Sigmoid colon (tissue), 7 donors: ENCODE measurements at places on chromosomes 12 and 14. TPM values are rescaled to one million over a fixed set of nuclear protein-coding genes. Genes with fewer than 3 reads are reported as not detected.
A peak's percentile ranks its signal among the peaks of the same experiment; 100 is the strongest.

DNA sequence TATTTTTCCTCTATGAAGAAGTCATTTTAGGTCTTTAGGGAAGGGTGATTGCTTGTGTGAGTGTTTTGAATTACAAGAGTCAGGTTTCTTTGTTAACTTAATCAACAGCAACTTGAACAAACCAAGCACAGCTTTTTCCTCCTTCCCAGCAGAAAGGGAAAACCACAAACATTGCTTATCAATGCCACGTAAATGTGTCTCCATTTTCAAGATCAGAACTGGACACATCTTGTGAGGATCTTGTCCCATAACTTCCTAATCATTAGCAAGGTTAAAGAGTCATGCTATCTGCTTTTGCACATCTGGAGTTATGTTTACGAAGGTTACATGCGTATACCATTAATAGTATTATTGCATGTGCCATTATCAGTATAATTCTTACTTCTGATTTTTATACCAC is 248.0 kb upstream of the FLRT2 start:
- DNase-seq: no peak

DNA sequence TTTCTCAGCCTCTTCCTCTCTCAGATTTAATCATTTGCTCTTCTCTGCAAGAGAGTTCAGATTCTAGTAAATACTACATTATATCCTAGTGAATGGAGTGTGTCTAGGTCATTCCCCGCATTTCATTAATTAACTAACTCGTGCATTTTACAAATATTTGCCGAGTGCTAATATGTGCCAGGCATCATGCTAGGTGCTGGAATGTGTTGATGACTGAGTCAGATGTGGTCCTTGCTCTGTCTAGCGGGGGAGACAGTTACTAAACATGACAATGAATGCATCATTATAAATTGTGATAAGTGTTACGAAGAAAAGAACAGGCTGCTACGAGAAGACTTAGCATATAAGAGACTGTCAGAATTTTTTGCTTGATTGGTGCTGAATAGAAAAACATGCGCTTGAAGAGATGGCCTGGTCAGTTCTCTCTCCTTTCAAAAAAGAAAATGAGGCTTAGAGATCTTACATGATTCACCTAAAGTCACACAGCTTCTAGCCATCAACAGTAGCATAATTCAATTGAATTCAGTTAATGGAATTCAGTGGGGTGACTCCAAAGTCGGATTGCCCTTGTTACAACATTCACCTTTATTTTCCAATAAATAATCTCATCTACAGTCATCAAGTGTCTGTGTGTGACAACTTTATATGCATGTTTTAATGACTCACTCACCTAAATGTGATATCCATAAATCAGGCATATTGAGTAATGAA is 48.7 kb upstream of the MAX start:
- DNase-seq: no peak

The GRIN2B gene
- polyA plus RNA-seq: 0.69 TPM

GRCh38 chr12:59119676-59120075 is 199.4 kb upstream of the LRIG3 start:
- no peak for DNase-seq

DNA sequence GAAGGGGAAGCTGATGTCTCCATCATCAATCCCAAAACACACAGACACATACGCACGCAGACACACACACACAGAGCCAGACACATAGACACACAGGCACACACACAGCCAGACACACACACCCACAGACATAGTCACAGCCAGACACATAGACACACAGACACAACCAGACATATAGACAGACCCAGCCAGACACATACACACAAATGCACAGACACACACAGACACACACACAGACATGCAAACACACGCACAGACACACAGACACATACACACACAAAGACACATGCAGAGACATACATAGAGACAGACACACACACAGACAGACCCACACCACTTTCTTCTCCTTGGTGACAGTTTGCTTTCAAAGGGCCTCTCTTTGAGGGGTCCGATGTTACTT is 6.3 kb downstream of the CCDC197 start:
- DNase-seq: no peak

DNA sequence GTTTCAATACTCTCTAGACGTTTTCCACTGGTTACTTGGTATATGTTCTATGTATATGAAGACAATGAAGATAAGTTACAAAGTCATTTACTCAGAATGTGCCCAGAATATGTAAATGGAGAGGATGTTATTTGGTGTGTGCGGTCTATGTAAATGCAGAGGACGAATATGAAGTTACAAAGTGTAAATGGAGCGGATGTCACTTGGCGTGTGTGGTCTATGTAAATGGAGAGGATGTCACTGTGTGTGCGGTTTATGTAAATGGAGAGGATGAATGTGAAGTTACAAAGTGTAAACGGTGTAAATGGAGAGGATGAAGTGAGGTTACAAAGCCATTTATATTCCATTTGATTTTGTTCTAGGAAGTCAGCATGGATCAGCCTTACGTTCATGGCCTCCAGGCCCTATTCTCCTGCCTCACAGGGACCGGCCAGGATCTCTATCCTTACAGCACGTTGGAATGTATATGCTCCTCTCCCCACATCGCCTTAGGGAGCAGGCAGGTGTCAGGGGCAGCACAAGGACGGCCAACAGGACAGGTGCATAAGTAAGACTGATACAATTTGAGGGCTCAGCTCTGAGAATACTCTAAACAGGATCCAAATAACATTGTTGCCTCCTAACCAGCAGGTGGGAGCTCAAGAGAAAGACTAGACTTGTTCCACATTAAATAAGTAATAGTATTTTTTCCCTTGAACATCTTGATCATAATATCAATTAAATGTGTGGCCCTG is 42.4 kb downstream of the GLRX5 start:
- no peak for DNase-seq

DNA sequence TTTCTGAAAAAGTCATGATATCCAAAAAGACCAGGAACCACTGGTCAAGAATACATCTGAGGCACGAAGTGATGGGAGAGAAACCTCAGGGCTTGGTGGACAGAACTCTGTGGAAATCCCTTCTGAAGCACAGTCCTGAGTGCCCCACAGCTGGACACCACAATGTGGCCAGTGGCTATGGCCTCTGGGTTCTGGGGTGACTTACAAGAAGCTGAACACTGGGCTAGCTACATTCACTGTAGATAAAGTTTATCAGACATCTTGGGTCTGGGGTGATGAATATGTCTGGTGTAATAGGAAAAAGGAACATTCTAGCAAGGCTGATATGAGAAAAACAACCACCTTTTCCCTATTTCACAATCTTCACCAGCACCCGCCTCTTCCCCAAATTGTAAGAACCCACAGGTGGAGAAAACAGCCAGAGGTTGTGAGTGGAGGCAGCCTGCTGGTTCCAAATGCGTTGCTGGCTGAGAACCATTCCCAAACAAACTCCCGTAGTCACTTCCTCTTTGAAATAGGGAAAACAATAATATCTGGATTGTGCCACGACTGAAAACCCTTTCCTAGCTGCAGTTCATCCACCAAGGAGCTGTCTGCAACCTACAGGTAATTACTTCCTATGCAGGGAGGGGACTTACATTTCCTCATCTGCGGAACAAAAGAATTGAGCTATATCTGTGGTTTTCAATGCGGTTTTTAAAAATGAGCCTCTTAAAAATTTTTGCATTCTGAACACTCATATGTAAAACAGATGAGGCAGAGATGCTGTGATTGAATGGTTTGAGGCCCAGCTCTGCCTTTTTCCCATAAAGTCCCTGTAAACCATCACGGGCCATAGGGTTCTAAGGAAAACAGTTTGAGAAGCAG is 193.6 kb downstream of the SLC41A2 start:
- no peak for DNase-seq

DNA sequence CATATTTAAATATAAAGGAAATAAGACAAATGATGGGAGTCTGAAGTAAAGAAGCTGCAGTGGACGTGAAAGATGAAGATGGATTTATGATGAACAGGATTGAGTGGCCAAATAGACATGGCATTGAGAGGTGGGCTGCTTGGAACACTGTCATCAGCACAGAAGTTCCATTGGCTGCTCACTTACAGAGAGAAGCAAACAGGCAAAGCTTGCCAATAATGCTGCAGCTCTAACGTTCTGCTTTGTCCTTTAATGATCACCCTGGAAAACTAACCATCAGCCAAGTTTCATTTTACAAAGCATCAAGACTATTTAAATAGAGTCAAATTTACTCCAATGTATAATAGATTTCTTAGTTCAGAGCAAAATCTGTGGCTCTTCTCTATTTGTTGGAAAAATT is 721.4 kb downstream of the TMTC2 start:
- no peak for DNase-seq

- no peak for DNase-seq
Measured at GRCh38 chr14:101823066-101823465, 61.6 kb downstream of the PPP2R5C start.

GRCh38 chr12:129552996-129553750 is 350.7 kb downstream of the TMEM132D start:
- no peak for DNase-seq

The CDC42BPB gene
- 51.5 TPM for polyA plus RNA-seq

The MYRFL gene
- not detected for polyA plus RNA-seq

The KRT73 gene
- 0.73 TPM for polyA plus RNA-seq

- peak; percentile 82 for DNase-seq
Measured at GRCh38 chr14:93056840-93057585, 58.7 kb downstream of the ITPK1 start.

GRCh38 chr14:86619726-86620125 is 1089.8 kb downstream of the FLRT2 start:
- no peak for DNase-seq

The GARIN6 gene
- not detected for polyA plus RNA-seq
